Naive thymus-derived CD4-positive, alpha-beta T cell (primary cell): ENCODE measurements at places on chromosomes 2 and 18. TPM values are rescaled to one million over a fixed set of nuclear protein-coding genes. Genes with fewer than 3 reads are reported as not detected.

DNA sequence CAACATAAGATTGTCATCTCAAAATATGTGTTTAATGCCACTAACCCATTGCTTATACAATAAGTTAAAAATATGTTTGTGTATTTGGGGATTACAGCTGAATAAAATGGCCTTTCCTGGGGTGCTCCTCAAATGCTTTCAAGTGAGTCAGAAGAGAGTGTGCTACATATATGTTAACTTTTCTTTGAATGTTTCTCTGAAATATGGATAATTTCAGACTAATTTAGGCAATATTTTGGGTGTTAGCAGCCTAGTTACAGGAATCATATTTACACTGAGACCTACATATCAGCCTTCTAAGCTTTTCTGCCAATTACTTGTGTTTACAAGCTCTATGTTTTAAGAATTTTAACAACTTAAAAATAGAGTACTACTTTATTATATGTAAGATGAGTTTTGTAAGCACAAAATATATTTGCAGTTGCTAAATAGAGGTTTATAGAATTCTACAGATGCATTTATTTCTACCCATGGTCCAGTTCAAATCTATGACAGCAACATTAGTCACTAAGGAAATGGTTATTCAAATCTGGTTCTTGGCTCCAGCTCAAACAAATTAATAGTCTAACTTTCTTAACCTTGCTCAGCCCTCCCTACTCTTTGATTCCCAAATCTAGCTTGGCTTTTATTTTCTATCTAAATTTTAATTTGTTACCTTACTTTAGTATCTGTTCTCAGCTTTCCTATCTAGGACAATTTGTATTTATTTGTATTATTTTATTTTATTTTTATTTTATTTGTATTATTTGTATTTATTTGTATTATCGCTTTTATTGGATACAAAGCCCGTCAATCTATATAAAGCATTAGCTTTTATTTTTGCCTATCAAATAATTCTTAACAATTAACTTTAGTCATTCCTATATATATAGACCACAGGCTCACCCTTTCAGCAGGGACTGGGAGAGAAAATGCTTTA lies 48.9 kb downstream of the FSIP2 start:
- no peak for DNase-seq

DNA sequence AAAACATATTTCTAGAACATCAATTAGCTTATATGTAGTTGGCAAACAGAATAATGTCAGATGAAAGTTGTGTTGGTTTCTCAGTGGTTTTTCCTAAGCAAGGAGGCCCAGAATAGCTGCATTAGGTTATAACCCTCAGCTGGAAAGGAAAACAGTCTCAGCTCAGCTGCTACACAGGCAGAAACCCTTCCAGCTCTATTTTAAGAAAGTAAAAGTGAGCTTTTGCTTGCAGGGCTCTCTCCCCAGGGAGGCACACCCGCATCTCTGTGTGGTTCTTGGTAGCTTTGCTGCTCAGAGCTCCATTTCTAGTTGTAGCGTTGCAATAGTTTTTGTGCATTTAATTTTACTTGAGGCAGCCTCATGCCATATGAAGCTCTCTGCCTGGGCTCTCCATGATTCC lies 54.6 kb downstream of the PIKFYVE start:
- DNase-seq, result no peak

DNA sequence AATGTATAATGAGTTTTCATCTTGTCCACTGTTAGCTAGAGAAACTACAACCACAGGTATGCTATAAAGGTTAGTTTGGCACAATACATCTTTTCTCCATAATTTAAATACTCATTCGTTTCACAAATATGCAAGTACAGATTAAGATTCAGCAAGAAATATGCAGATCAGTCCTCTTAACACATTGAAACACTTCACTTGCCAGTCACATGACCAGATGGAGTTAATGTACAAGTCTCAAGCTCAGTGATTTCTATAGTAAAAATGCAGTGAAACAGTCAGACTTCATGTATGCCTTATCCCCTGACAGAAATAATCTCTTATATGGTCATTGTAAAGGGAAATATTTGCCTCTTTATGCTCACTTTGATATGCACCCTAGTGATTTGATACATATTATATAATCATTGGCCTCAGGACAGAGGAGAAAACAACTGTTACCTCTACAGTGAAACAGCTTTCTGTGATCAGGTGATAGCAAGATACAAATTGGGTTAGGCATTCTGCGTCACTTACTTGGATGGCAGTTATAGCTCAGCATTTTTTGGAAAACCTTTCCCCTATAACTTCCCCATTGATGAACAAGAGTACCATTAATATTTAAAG lies 104.6 kb downstream of the TCF4 start:
- DNase-seq, result no peak

DNA sequence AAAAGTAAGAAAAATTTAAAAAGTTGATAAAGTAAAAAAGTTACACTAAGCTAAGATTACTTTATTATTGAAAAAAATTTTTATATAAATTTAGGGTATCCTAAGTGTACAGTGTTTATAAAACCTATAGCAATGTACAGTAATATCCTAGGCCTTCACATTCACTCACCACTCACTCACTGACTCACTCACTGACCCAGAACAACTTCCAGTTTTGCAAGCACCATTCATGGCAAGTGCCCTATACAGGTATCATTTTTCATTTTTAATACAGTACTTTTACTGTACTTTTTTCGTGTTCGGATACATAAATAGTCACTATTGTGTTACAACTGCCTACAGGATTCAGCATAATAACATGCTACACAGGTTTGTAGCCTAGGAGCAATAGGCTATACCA lies 8.9 kb upstream of the THUMPD2 start:
- DNase-seq, result no peak

- DNase-seq, result no peak
These were observed 31.5 kb upstream of the KLHL14 start for GRCh38 chr18:32804134-32804888.

DNA sequence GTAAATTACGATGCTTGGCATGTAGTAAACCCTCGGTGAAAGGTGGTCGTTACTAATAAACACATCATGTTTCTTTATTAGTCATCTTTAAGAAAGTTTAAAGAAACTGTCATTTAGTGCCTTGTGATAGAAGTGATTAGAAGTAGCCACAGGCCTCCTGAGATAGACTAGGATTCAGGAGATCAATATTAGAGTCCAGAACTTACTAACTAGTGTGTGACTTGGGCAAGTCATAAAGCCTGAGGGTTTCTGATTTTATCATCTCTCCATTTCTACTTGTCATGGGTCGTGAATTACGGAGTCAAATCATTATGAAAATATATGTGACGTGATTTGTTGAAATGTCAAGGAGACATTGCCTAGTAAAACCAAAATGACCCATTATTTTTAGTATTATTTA lies 6.7 kb downstream of the RPE start:
- DNase-seq, result no peak

- no peak for DNase-seq
These were observed 8.0 kb upstream of the SERTAD2 start for GRCh38 chr2:64661741-64662169.

- DNase-seq, result no peak
These were observed 447.1 kb upstream of the CNTNAP5 start for GRCh38 chr2:123578016-123578415.

GRCh38 chr18:23986600-23987359 lies 27.8 kb upstream of the TTC39C start:
- DNase-seq, result no peak

DNA sequence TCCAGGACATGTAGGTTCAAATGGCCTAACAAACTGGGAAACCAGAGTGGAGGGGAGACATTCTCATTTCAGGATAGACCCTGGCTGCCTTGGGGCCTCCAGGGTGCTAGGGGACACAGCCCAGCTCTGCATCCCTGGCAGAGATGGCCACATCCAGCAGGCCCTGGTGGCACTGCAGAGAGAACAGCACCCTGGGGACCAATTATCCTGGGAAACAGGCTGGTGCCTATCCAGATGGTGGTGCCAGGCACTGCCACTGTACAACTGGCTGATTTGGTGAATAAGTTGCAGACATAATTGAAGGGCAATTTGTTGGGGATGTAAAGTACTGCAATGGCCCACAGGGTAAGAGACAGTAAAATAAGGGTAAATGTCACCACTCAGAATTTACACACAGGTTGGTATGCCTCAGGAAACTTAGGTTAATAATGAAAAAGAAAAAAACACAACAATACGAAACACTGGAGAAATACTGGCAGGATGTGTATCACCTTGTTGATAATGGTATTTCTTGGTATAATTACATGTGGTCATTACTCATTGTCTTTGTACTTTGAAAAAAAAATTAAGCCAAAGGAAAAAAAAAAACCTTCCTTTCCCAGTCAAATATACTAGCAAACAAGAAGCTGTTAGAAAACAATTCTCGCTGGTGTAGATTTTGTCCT lies 12.8 kb upstream of the SFTPB start:
- DNase-seq, result no peak

- no peak for DNase-seq
These were observed 68.2 kb upstream of the LYPD1 start for GRCh38 chr2:132738223-132738622.

GRCh38 chr2:3198119-3198518 lies 179.5 kb downstream of the EIPR1 start:
- no peak for DNase-seq

DNA sequence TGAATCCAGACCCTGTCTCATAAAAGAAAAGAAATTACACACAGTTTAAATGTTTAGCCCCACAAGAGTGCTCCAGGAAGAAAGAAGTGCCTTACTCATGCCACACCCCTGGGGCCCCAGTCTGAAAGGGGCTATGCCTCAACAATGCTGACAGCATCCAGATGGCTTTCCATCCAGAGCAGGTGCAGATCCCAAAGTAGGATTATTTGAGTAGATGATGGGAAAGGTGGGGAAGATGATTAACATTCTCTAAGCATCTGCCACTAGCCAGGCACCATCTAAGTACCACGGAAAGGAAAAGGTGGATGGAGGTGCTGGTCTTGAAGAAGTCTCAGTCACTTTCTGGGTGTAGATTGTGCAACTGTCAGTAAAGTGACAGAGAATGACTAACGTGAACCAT lies 16.3 kb downstream of the DPYSL5 start:
- no peak for DNase-seq

DNA sequence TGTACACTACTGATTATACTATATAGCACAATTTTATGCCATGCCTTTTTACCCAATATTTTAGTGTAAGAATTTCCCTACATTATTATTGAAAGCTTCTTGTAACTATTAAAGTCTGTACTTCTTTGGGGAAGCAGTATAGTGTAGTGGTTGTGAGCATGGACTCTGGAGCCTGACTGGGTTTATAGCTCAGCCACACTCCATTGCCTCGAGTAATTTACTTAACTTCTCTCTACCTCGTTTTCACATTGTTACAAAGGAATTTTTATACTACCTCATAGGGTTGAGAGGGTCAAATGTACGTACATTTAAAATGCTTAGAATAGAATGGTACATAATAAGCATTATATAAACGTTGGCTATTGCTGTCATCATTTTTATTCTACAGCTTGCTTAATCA lies 139.2 kb downstream of the UBR3 start:
- DNase-seq, result no peak

- no peak for DNase-seq
These were observed 38.6 kb upstream of the ASAP2 start for GRCh38 chr2:9167718-9168657.

- no peak for DNase-seq
These were observed 23.5 kb downstream of the EMX1 start for GRCh38 chr2:72940786-72941185.

DNA sequence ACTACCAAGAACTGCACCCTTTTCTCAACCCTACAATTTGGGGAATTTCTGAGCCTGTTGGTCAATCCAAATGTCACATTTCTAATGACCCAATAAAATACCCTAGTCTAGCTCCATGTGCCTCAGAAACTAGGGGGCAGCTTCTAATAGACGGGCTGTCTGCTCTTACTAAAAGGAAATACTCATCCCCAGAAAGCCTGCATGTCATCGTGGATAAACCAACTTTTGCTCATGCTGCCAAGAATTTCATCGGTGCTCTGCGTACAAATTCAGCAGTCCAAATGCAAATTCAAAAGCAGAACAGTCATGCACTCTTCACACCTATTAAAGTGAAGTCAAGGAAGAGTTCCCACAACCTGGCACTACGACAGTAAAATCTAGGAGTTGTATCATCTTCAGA lies 377.3 kb downstream of the LNPK start:
- no peak for DNase-seq

DNA sequence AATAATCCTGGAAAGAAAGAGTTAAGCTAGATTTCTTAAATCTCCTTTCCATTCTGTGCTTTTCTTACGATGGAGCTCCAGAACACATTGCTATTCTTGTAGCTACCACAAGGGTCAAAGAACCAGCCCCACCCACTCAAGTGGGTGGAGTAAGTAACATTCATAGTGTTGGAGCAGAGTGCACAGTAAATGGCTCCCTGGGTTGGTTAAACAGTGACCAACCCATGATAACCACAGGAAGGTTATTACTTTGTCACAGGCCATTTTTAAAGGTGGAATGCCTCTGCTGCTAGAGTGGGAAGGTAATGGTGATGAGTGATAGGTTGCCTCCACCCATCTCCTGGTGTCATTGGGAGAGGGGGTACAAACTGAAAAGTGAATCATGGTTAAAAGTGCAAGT lies 13.9 kb downstream of the ARPC2 start:
- peak; percentile 29 for DNase-seq

- no peak for DNase-seq
These were observed 139.4 kb downstream of the FAM210A start for GRCh38 chr18:13587001-13587400.

- no peak for DNase-seq
These were observed 114.9 kb downstream of the TCF4 start for GRCh38 chr18:55473058-55473457.

- DNase-seq, result no peak
These were observed 32.1 kb downstream of the CRACDL start for GRCh38 chr2:98903767-98904485.

GRCh38 chr2:134440336-134440909 lies 186.6 kb downstream of the MGAT5 start:
- no peak for DNase-seq

DNA sequence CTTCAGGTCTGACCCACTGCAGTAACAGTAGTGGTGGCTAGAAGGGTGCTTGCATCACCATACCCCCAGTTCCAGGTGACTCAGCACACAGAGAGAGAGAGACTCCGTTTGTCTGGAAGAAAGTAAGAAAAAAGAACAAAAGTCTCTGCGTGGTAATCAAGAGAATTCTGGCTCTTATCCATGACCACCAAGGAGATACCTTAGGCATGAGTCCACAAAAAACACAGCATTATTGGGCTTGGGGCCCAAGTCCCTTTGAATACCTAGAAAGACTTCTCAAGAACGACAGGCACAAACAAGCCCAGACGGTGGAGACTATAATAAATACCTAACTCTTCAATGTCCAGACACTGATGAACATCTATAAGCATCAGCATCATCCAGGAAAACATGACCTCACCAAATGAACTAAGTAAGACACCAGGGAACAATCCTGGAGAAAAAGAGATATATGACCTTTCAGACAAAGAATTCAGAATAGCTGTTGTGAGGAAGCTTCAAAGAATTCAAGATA lies 21.7 kb upstream of the BAZ2B start:
- no peak for DNase-seq

The CFAP65 gene
- total RNA-seq, result not detected

The AMER3 gene
- not detected for total RNA-seq

The CNPPD1 gene
- total RNA-seq, result 64.5 TPM

The ALPG gene
- total RNA-seq, result not detected

The KCNF1 gene
- total RNA-seq, result not detected

The LRP1B gene
- total RNA-seq, result not detected

The NCK2 gene
- 109 TPM for total RNA-seq

The KCNIP3 gene
- total RNA-seq, result not detected

The GAD1 gene
- total RNA-seq, result not detected

The PLEKHH2 gene
- 2.4 TPM for total RNA-seq

The MATN3 gene
- total RNA-seq, result not detected

The FHOD3 gene
- not detected for total RNA-seq

The PARD3B gene
- total RNA-seq, result 1.9 TPM

The NDC80 gene
- total RNA-seq, result 2.5 TPM

The ZC3H6 gene
- 39.7 TPM for total RNA-seq

The TSPYL6 gene
- not detected for total RNA-seq

The CAPG gene
- 154 TPM for total RNA-seq

The NXPH2 gene
- not detected for total RNA-seq
